ENCODE measurements at places on chromosomes 1 and 21.

DNA sequence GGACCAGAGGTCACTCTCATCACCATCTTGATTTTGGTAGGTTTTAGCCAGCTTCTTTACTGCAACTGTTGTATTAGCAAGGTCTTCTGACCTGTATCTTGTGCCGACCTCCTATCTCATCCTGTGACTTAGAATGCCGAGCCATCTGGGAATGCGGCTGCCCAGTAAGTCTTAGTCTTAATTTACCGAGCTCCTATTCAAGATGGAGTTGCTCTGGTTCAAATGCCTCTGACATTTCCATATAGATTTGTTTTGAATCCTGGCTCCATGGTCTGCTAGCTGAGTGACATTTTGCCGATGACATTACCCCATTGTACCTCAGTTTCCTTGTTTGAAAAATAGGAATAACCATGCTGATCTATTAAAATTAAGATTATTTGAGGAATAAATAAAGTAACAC is 193.9 kb upstream of the HMCN1 start:
- DNase-seq, result no peak

DNA sequence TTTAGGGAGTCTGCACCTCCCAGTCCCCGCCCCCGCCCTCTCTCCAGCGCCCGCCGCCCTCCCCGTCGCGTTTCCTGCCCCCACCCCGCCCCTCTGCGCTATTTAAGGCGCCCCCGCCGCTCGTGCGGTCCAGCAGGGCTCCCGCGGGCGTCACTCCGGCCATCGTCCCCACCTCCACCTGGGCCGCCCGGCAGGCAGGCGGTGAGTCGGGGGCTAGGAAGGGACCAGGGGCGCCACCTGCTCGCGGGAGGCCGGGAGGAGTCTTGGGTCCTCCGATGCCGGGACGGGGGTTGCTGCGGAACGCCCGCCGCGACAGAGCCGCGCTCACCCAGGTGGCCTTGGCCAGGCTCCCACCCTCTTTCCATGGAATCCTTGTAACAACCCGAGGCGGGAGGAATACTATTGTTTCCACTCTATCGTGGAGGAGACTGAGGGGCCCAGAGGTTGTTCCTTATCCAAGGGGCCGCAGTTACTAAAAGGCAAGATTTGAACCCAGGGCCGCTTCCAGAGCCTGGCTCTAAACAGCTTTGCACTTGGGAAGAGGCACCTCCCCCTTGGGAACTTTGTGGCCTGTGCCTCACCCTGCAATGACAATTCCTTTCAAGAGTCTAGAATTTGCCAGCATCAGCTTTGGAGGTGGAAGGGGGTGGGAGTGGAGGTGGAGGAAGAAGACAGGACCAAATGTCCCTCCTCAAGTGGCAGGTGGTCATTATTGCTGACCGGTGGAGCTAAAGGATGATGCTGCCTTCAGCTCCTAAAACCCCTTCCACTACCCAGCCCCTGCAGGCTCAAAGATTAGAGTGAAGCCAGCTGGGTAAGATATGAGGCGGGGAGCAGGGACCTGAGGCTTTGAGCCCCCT is at the start of gene GJA4:
TSS of gene GJA4 (plus strand) at position 132 of the 860 bp plus-strand sequence. CDS start 1,215 bp downstream, outside the sequence.
- DNase-seq, result no peak

- DNase-seq, result no peak
Observed at GRCh38 chr1:22845398-22845935, 127.2 kb downstream of the LACTBL1 start.

DNA sequence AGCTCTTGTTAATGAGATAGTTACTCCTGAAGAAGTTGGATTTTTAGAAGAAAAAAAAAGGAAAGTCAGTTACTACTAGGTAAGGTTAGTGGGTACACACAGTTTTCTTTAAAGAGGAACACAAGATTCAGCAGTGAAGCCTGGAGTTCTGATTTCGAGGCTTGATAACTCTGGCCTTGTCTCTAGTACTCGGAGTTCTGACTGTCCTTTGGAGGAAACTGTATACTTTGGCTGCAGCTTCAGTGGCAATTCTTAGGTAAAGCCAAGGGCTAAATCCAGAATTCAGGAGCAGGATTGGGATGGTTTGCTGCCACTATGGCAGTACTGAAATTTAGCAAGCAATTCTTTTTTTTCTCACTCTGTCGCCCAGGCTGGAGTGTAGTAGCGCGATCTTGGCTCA is 9.2 kb downstream of the ACADM start:
- no peak for DNase-seq

GRCh38 chr1:53198241-53198651 is 1.6 kb downstream of the CPT2 start:
- no peak for DNase-seq

DNA sequence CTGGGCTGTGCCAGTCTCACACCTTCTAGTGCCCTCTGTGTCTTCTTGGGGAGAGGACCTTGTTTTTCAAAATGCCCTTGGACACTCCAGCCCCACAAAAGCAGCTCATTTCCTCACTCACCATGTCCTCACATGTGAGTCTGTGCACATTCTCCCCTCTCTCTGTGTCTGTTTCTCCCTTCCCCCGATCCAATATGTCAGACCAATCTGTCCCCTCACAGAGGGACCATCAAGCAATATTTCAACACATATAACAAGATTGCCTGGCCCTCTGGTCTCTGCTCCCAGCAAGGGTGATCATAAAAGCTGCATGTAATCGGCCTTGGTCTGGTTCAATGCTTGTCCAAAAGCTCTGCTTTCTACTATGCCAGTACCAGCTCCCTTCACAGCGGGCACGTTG is 261.2 kb downstream of the MATN1 start:
- no peak for DNase-seq

GRCh38 chr21:33266050-33266788 is at the start of gene IL10RB:
Gene IL10RB, plus strand, starts transcription at chr21:33266367. Its CDS starts 99 bp downstream, at chr21:33266466.
- peak; percentile 89 for DNase-seq

DNA sequence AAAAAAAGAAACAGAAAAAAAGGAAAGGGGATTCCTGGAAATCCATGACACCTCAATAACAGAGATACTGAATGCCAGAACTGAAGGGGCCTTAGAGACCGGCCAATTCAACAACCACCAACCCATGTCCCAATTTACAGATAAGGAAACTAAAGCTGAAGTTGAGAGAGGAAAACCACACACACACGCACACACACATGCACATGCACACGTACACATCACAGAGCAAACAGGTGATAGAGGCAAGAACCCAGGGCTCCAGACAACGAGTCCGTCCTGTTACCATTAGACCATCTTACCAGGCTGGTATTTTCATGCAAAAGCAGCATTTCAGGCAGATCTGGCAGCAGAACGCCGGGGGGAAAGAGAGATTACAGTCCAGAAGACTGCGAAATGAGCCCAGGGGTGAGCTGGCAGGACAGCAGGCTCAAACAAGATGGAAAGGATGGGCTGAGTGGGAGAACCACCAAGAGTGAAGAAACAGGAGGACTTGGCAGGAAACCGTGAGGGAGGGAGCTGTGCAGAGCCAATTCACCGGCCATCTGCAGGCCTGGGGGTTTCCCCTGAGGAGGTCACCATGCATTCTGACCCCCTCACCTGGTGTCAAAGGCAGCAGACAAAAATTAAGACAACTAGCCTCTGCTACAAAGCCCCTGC is 43.5 kb downstream of the PAFAH2 start:
- DNase-seq, result no peak

GRCh38 chr1:208475449-208475848 is 231.3 kb upstream of the PLXNA2 start:
- no peak for DNase-seq

DNA sequence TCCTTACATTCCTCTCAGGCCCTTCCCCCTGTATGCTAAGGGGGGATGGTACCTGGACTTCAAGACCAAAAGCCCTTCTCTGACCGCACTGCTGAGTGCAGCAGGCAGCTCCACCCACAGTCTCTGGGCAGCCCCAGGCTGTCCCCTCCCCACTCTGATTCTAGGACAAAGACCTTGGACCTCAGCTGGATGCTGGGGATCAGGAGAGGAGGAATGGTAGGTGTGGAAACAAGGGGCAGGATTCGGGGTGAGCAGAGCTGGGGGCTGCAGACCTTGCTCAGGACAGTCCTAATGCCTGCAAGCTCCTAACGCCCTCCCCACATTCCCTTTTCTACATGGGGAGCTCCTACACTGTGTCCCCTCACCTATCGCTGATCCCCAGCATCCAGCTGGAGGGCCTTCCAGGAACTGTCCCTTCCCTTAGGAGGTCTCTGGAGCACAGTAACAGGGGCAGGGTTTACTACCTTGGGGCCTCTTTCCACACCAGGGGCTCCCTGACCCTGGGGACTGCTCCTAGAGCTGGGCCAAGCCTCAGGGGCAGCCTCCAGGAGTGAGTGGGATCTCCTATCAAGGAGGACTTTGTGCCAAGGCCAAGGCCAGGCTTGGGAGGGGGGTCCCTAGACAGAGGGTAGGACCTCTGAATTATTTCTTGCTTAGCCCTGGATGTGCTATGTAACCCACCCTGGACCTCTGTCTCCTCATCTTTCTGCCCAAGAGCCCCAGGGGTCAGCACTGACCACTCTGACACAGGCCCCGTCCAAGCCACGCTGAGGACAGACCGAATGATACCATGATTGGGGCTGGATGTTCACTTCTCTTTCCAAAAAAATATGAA is 5.6 kb downstream of the CLDN19 start:
- no peak for DNase-seq

DNA sequence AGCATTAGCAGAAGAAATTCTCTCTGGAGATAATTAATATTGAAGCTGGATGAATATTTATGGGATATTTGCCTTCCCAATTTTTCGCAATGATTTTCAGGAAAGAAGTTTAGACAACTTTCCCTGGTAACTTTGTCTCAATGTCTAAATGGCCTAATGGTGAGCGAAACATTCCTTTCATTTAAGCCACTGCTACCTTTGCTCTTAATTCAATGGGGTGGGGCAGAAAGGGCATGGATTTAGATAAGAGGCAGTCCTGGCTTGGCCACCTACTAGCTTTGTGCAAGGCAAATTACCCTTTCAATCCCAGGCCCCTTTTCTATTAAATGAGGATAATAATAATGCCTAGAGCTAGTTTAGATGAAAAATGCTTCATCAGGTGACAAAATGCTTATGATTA is 27.1 kb upstream of the LYST start:
- DNase-seq, result no peak

DNA sequence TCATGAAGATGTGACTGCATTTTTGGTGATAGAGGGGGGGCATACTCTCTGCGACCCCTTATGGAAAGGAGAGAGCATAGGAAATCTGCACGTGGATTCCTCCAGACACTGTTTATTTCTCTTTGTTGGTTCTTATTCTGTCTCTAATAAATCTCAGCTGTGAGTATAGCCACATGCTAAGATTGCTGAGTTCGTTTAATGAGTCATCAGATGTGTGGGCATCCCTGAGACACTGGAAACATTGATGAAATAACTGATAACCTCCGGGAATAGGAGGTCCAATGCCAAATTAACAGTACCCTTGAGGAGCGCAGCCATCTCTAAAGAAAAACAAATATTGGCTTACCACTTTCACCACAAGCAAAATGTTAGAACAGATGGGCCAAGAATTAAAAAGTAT is 880.2 kb upstream of the NEGR1 start:
- no peak for DNase-seq

GRCh38 chr1:168958562-168959289 is 147.8 kb upstream of the ATP1B1 start:
- DNase-seq, result no peak

- DNase-seq, result no peak
Observed at GRCh38 chr1:204621396-204621795, 64.1 kb downstream of the LRRN2 start.

- no peak for DNase-seq
Observed at GRCh38 chr1:53368314-53369033, 40.6 kb upstream of the LRP8 start.

GRCh38 chr1:10586125-10586524 is 111.4 kb downstream of the PEX14 start:
- DNase-seq, result peak; percentile 14

- DNase-seq, result no peak
Observed at GRCh38 chr1:95467036-95467435, 233.0 kb downstream of the RWDD3 start.

DNA sequence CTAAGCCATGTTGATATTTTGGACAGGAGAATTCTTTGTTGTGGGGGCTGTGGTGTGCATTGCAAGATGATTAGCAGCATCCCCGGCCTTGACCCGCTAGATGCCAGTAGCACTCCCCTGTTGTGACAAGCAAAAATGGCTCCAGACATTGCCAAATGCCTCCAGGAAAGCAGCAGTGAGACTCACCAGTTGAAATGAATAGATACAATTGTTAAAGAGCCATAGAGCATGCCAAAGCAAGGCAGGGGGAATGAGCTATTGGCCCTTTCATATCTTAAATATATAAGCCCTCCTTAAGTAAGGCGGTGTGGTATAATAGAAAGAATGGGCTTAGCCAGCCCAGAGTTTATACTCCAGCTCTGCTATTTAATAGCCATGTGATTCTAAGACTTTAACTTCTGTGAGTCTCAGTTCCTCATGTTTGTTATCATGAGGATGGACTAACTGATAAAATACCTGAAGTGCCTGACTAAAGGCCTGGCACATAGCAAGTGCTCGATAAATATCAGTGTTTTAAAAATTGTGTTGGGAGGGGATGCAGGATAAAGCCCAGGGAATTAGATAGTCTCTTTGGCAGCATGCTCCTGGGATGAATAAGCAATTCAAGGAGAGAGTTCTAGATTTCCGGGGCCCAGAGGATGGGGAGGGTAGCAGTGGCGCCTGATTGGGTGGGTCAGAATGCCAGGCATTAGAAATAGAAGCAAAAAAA is 21.1 kb upstream of the RGS4 start:
- DNase-seq, result no peak
